Renal pelvis (tissue), 12 donors: ENCODE measurements at places on chromosomes 4 and X.

GRCh38 chrX:153875391-153876111 lies 10.4 kb downstream of the L1CAM start:
- peak; percentile 46 for DNase-seq

GRCh38 chr4:135552131-135552530 lies 1350.5 kb upstream of the PABPC4L start:
- DNase-seq, result no peak

- no peak for DNase-seq
These were observed 8.6 kb downstream of the LCORL start for GRCh38 chr4:18012807-18013462.

DNA sequence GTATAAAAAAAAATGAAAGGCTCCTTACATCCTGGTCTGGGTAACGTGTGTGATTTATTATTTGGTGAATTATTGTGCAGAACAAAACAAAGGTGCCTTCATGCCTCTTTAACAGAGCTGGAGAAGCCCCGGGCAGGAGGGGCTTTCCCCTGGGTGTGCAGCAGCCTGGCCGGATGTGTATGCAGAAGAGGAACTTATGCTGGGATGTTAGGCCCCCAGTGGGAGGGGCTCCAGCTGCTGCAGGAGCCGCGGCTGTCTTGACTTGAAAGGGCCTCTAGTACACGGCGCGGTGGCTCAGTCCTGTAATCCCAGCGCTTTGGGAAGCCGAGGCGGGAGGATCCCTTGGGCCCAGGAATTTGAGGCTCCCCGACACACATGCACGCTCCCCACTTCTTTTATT lies 16.0 kb downstream of the CCNQ start:
- DNase-seq, result peak; percentile 54

DNA sequence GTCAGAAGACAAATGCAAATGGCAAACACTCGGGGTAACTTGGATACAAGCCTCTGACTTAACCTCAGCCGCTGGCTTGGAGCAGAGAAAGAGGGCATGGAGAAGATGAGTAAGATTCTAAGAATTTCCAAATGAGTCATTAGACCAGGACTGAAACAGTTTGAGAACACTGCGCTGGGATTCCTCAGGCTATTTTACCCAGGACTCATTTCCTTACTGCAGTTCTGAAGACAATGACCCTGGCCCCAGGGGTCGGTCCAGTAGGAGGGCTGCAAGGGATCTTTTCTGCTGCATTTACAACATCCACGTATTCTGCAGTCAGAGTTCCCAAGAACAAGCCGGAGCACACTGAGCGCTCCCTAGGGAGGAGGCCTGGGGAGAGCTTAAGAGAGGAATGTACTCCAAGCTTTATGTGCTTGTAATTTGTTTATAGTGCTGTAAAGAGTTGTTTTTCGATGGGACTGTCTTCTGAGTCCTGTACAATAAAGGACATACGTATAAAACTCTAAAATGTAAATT lies 27.3 kb upstream of the SORBS2 start:
- DNase-seq, result peak; percentile 71

DNA sequence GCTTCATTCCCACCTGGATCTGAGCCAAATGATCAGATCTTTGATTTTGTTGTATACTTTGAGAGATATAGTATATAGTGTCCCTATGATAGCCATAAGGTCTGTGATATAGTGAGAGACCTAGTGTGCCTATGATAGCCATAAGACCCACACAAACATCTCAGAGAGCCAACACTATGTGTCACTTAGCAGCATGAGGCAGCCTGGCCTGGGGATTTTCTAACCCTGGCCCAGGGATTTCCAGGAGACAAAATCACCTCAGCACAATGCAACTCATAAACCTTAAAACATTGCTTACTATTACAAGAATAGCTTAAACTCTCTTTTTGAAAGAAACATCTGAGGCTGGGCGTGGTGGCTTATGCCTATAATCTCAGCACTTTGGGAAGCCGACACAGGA lies 23.2 kb upstream of the COL25A1 start:
- DNase-seq, result no peak

DNA sequence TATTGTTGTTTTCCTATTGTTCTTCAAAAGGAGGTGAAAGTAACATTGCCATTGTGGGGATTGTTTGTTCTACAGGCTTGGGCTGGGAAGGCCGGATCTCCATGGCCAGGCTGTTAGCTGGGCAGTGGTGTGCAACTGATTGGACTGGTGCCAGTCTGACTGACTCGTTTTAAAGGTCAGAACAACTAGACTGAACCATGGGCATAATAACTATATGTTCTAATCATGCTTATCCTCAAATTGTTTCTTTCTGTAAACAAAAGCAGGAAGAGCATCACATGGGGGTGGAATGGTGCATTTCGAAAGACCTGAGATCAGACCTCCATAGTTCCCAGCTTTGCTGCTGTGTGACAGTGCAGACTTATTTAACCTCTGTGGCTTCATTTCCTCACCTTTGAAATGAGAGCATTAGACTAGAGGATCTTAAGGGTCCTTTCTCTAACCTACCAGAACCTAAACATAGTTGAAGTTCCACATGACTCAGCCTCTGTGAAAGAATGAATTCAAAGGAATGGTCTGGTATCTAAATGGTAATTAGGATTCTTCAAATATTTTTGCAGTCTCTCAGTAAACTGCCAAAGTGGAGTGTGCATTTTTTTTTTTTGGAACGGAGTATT lies 66.7 kb upstream of the PGRMC2 start:
- peak; percentile 41 for DNase-seq

DNA sequence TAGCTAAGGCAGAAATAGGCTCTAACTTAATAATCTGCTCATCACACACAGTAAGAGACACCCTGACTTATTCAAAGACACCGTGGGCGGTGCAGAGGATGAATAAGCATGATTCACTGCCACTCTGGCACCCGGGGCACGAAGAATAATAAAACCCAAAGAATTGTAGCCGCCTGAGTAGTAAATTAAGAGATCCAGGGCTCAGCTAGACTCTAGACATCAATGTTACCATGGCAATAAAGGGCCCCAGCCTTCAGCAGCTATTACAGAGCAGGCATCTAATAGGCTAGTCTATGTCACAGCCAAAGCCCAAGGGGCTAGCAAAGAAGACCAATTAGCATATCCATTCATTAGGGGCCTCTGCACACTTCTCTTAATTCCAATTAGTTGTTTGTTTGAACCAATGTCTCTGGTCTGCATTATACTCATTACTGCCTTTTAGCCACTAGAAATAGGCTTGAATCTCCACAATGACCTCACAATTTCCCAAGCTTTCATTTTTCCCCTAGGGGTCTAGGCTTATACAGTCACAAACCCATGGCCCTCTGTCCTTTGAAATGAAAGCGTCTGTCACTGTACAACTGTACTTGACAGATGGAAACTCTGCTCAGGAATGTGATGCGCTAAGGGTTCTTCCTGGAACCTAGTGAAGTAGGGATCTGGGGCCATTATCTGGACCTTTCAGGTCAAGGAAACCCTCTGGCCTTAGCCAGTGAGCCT lies 3.0 kb upstream of the ATP1B4 start:
- DNase-seq, result peak; percentile 23

DNA sequence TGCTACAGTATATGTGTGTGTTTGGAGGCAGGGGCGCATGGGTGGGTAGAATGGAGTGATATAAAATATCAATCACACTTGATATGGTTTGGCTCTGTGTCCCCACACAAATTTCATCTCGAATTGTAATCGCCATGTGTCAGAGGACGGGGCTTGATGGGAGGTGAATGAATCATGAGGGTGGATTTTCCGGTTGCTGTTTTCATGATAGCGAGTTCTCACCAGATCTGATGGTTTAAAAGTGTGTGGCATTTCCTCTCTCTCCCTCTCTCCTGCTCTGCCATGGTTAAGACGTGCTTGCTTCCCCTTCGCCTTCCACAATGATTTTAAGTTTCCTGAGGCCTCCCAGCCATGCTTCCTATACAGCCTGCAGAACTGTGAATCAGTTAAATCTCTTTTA lies 14.8 kb downstream of the SOWAHB start:
- DNase-seq, result no peak

GRCh38 chr4:186728631-186729271 lies 5.1 kb upstream of the FAT1 start:
- no peak for DNase-seq

DNA sequence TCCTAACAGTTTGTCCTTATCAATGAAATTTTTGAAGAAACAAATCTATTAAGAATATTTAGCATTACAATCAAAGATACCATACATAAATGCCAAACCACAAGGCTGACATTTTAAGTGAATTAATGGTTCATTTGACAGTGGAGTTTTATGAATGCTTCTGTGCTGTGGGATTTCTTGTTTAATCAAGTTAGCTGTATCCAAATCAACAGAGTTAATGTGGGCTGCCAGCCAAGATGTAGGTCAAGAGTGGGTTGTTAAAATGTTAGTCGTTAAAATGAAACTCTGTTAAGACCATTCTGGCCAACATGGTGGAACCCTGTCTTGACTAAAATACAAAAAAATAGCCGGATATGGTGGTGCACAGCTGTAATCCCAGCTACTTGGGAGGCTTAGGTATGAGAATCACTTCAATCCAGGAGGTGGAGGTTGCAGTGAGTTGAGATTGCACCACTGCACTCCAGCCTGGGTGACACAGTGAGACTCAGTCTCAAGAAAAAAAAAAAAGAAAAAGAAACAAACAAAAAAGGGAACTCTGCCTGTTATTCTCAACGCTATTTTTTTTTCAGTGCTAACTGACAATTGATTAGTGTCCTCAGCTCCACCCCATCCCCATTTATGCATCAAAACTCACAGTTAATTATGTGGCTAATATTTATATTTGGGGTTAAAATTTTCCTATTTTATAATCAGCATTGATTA lies 20.2 kb downstream of the GPAT3 start:
- DNase-seq, result peak; percentile 41

GRCh38 chr4:78684325-78685079 lies 91.6 kb upstream of the BMP2K start:
- DNase-seq, result no peak

DNA sequence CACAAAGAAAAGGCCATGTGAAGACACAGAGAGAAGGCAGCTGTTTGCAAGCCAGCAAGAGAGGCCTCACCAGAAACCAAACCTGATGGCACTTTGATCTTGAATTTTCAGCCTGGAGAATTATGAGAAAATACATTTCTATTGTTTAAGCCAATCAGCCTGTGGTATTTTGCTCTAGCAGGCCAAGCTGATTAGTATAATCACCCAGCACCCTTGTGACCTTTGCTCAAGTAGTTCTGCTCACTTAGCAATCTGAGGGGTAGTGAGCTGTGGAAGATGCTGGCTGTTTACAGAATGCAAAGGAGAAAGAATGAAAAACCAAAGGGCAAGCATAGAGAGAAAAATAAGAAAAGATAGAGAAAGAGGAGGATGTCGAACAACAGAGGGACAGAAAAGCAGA lies 396.4 kb upstream of the BOD1L1 start:
- no peak for DNase-seq

DNA sequence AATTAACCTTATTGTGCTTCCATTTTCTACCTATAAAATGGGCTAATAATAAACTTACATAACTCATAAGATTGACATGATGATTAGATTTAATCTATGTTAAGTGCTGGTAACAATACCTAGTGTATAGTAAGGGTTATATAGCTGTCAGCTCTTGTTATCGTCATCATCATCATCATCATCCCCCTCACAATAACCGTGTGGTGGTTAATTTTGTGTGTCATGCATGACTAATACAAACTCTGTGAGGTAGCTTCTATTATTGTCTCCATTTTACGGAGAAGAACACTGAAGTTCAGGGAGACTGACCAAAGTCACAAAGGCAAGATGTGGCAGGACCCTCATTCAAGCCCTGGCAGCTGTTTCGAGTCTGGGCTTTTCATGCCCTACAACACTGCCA lies 211.3 kb downstream of the PALLD start:
- no peak for DNase-seq

- DNase-seq, result no peak
These were observed 11.3 kb downstream of the SCD5 start for GRCh38 chr4:82787342-82787741.
